ENCODE measurements at places on chromosomes 5 and 9. TPM values are rescaled to one million over a fixed set of nuclear protein-coding genes. Genes with fewer than 3 reads are reported as not detected.

The PAEP gene
- total RNA-seq: not detected

The FRMD3 gene
- 11.1 TPM for total RNA-seq

The ECSCR gene
- total RNA-seq: 3.4 TPM

The GARNL3 gene
- 1.3 TPM for total RNA-seq

The ENTPD8 gene
- total RNA-seq: not detected

The GABBR2 gene
- total RNA-seq: 0.56 TPM

The MAP1B gene
- 501 TPM for total RNA-seq

The ACOT12 gene
- total RNA-seq: under 0.01 TPM

The ZNF618 gene
- total RNA-seq: 9.2 TPM

The IRX4 gene
- total RNA-seq: not detected

The DAB2IP gene
- 6.1 TPM for total RNA-seq

The ANGPTL2 gene
- total RNA-seq: 5.9 TPM

The HTR4 gene
- not detected for total RNA-seq

The KLF4 gene
- 6.9 TPM for total RNA-seq

The STPG3 gene
- not detected for total RNA-seq

The FAM174A gene
- 50.5 TPM for total RNA-seq

The FOXD4 gene
- 0.19 TPM for total RNA-seq

The TMEM171 gene
- 5.6 TPM for total RNA-seq

The SLC34A1 gene
- not detected for total RNA-seq

The CBY3 gene
- total RNA-seq: not detected

The PCDHA10 gene
- total RNA-seq: 0.28 TPM

The ANXA6 gene
- total RNA-seq: 423 TPM

The TTC1 gene
- total RNA-seq: 58.7 TPM

The SH3GL2 gene
- under 0.01 TPM for total RNA-seq

The GRIA1 gene
- 0.19 TPM for total RNA-seq

The CKMT2 gene
- total RNA-seq: 1.3 TPM

The BTNL9 gene
- not detected for total RNA-seq

The LCNL1 gene
- 0.85 TPM for total RNA-seq

The SLC45A2 gene
- not detected for total RNA-seq

The POLR3G gene
- 20.5 TPM for total RNA-seq

The TRIM36 gene
- 0.56 TPM for total RNA-seq

The BTNL3 gene
- not detected for total RNA-seq

The HK3 gene
- total RNA-seq: not detected

The ZNF782 gene
- 3.4 TPM for total RNA-seq

The HMCN2 gene
- total RNA-seq: under 0.01 TPM

The ITGA1 gene
- total RNA-seq: 28.9 TPM

The FST gene
- 205 TPM for total RNA-seq

The MTAP gene
- total RNA-seq: 33.5 TPM

The TSSK1B gene
- total RNA-seq: under 0.01 TPM

The GGTA1 gene
- total RNA-seq: not detected

The MGAT4B gene
- 106 TPM for total RNA-seq

The PCDHB15 gene
- total RNA-seq: 0.38 TPM

The CYSRT1 gene
- total RNA-seq: under 0.01 TPM

The MZB1 gene
- not detected for total RNA-seq

The NIM1K gene
- 0.58 TPM for total RNA-seq

The PRUNE2 gene
- 67.7 TPM for total RNA-seq

The UNC5A gene
- under 0.01 TPM for total RNA-seq

The ZFYVE16 gene
- total RNA-seq: 32.7 TPM

The GZMA gene
- total RNA-seq: not detected

The TMOD1 gene
- total RNA-seq: 0.28 TPM

The ADAMTS2 gene
- total RNA-seq: 57.8 TPM

The SMIM33 gene
- under 0.01 TPM for total RNA-seq

The CCL28 gene
- total RNA-seq: 6.2 TPM

All from regular cardiac myocyte (primary cell).